ENCODE measurements at places on chromosomes 1 and 21. TPM values are rescaled to one million over a fixed set of nuclear protein-coding genes. Genes with fewer than 3 reads are reported as not detected.

GRCh38 chr1:20271498-20272400 lies 18.9 kb upstream of the VWA5B1 start:
- no peak for DNase-seq

Gene DMRTA2
- total RNA-seq: 5.8 TPM

Gene CR1L
- total RNA-seq: 0.16 TPM

DNA sequence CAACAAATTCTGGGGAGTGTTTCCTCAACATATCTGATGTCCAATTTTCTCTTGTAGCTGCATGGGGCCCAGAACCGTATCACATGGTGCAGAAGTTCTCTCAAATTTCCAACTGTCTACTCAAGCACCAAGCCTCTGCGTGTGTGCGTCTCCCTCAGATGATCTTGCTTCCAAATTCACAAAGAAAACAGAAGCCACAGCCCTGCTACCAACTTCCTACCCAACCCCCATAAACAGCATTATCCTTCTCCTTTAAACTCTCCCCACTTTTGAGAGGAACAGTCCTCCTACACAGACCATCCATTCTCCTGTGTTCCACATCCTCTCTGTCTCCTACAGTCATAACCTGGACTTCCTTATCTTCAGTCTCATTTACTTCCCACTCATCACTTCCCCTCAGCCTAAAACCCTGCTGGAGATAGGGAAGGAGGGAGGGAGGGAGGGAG lies 354.1 kb downstream of the SMYD3 start:
- no peak for DNase-seq

DNA sequence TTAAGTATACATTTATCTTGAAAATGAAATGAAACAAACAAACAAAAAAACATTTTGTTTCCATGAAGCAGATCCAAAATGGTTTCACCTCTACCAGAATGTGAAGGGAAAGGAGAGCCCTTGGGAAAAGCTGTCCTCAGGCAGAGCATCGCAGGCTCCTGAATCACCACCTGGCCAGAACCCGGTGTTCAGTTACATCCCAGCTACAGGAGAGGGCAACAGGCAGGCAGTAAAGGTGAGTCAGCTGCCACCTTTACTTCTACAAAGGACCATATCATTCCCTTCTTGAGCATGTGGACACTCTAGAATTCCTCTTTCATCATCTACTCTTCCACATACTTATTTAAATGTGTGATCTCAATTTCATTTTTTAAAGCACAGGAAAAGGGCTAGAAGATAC lies 151.2 kb downstream of the PIGK start:
- DNase-seq: no peak

Gene IGSF21
- total RNA-seq: 45.9 TPM
